ENCODE measurements at places on chromosomes 7 and 10.

DNA sequence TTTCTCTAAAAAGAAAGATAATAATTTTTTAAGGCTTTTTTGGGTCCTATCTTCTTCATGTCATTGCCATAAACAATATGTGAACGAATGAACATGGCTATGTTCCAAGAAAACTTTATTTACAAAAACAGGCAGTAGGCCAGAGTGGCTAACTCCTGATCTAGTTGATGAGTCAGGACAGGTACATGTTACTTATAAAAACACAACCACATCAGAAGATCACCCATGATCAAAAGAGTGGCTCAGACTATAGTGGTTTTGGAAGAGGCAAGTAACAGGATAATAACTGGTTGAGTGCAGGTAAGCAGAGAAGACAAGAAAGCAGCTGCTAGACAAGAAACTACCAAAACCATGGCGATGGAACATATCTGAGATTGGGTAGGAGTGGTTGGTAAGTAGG is 468.7 kb downstream of the KCNMA1 start:
- DNase-seq = no peak

GRCh38 chr10:58826694-58827093 is 314.0 kb downstream of the BICC1 start:
- no peak for DNase-seq

DNA sequence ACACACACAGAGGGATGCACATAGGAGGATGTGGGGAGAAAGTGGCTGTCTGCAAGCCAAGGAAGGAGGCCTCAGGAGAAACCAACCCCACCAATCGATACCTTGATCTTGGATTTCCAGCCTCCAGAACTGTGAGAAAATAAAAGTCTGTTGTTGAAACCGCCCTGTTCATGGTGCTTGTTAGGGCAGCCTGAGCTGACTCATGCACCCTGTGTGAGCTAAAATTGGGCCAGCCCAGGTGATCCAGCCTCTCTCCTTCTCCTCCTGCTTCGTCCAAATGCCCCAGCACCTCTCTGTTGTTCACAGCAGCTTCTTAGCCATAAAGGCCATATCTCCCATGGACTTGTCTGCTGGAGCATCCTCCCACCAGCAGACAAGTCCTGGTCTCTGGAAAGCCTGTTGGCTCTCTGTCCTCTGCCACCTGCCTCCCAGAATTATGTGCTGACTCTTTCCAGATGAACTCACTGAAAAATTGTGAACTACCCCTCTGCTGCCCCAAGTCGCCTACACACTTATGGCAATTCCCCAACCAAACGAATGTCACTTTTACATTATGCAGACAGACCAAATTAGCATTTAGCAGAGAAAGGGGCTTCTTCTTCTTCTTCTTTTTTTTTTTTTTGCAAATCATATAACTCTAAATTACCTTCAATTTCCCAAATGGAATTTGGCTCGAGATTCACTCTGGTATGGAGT is 30.2 kb upstream of the CARD11 start:
- DNase-seq = no peak

DNA sequence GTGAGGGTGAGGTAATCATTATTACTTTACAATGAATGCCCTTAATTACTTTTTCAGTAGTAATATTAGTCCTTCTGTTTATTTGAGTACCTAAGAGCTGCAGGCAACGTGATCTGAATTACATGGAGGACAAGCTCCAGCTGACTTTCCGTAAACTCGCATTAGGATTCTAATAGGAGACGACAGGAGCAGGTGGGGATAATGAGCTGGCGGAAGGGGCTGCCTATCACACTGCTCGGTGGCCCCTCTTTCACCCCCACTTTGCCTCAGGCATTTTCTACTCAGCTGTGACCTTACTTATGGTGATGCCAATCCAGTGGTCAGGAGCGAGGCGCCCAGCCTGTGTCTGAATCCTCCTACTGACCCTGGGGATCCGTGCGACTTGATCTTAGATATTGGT is at the start of gene C7orf33:
Gene C7orf33 (plus strand): TSS at position 296 of the 400 bp plus-strand sequence. CDS start 160 bp downstream, outside the sequence.
- DNase-seq = no peak

GRCh38 chr7:97697396-97697795 is 34.5 kb upstream of the TAC1 start:
- no peak for DNase-seq

DNA sequence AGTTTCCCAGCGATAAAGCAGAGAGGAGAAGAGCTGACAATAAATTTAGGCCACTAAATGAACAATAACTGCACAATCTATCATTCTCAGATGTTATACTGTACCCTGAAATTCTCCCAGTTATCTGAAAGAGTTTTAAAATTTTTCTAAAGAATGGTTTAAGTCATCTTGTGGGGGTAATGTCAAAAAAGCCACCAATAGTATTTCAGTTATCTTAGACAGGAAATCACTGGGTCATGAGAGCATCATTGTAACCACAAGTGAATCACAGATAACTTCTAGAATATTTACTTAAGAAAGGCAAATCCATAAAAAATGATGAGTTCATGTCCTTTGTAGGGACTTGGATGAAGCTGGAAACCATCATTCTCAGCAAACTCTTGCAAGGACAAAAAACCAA is 147.1 kb downstream of the DNAJB9 start:
- no peak for DNase-seq

DNA sequence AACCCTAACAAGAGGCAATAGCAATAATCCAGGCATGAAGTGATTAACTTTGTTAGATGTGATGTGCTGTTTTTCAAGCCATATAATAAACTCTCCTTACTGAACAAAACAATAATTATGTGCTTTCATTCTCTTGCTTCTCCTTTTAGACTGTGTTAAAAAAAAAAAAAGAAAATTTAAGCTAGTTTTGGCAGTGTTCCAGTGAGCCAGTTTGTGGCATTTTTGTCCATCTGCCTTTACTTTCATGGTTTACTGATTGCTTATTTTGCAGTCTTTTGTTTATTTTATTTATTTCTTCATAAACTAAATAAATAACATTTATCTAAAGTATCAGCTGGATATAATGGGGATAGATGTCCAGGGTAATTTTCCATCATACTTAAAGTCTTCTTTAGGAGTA is 625.3 kb downstream of the CNTNAP2 start:
- no peak for DNase-seq

DNA sequence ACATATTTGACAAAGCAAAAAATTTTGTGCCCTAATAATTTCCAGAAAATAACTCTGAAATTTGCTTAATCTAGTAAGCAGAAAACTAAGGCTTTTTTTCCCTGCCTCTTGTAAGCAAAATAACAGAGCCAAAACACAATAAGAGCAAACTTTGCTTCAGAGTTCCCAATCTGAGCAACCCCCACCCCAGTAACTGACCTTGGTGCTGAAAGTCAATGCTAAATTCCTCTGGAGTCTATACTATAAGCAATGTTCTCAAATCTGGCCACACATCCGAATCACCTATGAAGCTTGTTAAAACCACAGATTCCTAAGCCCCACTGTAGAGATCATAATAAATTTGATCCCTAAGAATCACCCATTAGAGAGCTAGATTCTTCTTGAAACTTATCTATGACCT is 150.5 kb downstream of the ELAPOR2 start:
- no peak for DNase-seq

- no peak for DNase-seq
Observed at GRCh38 chr7:8254215-8254614, 7.8 kb downstream of the ICA1 start.

GRCh38 chr10:109203646-109204353 is 719.5 kb downstream of the XPNPEP1 start:
- no peak for DNase-seq

DNA sequence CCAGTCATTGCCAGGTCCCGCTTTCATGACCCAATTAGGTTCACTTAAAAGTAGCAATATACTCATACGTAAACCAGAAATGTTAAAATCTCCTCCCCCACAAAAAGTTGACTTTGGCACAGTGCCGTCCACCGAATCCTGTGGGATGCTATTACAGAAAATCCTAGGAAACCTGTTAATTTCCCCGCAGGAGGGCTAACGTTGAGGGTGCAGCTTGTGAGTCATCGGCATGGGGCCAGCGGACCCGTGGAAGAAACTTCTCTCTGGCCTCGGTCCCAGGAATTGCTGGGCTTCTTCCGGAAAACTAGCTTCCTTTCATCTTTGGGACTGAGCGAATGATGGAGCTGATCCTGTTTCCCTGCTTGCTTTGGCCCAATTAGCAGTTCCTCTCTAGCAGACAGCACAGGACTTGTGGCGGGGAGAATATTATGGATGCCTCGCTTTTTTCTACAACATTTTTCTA is 13.5 kb downstream of the CRYGN start:
- DNase-seq = no peak

DNA sequence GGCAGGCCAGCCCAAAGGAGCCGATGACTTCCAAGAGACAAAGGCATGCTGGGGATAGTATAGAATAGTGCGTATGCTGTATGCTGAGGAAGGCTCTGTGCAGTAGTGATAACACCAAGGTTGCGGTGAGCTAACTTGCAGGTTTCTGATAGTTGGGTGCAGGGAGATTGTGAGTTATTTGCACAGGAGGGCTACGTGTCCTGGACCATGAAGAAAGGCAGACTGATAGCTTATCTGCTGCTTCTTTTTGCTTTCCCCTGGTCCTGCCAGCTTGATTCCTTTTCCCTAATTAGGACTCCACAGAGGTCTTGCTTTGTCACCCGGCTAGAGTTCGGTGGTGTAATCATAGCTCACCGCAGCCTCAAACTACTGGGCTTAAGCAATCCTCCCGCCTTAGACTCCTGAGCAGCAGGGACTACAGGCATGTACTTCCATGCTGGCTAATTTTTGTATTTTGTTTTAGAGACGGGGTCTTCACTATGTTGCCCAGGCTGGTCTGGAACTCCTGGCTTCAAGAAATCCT is 43.9 kb upstream of the ARHGAP12 start:
- no peak for DNase-seq

DNA sequence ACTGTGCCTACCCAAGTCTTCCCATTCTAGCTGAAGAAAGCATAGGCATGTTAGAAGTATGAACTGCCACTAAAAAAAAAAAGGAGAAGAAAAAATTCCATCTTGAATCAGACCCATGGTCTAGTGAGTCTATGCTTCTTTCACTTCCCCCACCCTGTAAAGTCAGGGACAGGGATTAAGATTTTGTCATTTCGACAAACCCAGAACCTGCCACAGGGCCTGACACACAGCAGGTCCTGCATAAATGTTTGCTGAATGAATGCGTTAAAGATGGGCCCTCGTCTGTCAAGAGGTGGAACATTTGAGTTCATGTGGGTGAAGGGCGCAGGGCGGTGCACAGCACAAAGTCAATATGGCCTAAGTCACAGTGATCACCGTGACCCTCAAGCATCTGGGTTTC is 4.9 kb downstream of the HIPK2 start:
- no peak for DNase-seq

DNA sequence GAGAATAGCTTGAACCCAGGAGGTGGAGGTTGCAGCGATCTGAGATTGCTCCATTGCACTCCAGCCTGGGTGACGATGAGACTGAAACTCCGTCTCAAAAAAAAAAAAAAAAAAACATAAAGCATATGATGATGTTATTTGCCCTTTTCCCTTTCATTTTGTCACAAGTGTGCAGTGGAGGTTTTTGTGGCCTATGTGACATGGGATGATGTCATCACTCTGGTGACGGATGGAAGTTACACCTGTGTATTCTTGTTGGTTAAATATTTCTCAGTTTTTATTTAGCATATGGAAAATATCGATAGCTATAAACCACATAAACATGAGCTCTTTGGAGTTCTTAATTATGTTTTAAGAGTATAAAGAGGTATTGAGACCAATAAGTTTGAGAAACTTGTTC is 71.8 kb upstream of the EMX2 start:
- no peak for DNase-seq

DNA sequence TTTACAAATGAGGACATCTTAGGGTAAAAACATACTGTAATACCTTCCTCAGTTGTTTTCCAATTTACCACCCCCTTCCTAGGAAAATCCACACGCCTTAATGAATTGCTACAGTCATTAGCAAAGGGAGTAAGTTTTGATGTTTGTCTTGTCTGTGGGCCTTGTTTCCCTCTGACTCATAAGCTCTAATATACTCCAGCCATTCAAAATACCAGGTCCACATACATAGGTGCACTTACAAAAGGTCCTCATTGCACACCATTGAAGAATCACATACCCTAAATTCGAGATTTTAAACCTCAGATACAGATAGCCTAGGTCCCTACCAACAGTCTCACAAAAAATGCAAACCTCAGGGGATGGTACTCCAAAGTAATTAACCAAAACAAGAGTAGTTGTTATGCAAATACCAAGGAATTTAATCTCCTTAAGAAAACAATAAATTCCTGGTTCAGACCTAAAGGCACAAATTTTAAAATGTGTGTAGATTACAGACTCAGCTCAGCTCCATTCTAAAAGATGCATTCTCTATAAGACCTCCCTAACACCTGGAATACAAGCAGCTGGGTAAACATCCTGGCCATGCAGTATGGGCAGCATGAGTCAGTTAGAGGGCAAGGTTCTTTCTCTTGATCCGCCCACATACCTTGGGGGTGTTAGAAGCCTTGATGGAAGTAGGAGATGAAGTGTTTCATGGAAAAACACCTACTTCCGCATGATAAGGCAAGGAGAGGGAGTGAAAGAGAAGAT is 3.0 kb upstream of the LIPK start:
- DNase-seq = no peak

GRCh38 chr7:44568771-44569560 is 4.7 kb downstream of the DDX56 start:
- no peak for DNase-seq

- no peak for DNase-seq
Observed at GRCh38 chr7:4189131-4189570, 492.9 kb upstream of the FOXK1 start.

DNA sequence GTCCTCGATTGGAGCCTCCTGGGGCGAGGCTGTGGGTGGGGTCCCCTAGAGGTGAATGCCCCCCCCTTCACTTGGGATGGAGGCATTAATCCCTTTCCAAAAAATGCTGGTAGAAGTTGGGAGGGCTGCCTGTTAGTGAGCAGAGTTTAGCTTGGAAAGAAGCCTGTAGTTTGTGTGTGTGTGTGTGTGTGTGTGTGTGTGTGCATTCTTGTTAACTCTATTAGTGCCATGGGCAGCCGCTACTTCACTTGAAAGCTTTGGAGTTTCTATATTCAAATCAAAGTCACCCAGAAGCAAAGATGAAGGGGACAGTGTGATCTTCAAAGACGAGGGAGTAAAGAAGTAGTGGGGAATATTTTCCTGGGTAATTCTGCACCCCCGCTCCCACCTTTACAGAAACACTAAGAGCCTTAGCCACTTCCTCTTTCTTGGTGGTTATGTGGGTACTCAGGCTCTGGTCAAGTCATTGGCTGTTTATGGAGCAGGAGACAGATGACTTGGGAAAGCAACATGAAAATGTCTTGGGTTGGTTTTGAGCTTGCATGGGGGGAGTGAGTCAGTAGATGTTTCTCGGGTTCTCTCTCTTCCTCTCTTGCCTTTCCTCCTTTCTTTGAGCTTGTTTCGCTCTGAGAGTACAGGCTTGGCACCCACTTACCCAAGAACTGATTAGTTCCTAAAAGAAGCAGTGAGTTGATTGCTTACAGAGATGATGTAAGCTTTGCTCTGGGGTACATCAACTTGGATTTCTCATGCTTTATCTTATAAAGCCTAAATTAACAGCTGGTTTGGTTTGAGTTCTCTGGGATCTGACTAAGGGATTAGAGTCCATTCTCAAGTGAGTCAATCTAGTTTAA is 35.9 kb downstream of the TCF7L2 start:
- no peak for DNase-seq

GRCh38 chr10:126137562-126138221 is 241.3 kb downstream of the FANK1 start:
- DNase-seq = no peak

- no peak for DNase-seq
Observed at GRCh38 chr10:21702633-21703111, 168.6 kb downstream of the MLLT10 start.
